ENCODE measurements at places on chromosomes 1 and 21.

DNA sequence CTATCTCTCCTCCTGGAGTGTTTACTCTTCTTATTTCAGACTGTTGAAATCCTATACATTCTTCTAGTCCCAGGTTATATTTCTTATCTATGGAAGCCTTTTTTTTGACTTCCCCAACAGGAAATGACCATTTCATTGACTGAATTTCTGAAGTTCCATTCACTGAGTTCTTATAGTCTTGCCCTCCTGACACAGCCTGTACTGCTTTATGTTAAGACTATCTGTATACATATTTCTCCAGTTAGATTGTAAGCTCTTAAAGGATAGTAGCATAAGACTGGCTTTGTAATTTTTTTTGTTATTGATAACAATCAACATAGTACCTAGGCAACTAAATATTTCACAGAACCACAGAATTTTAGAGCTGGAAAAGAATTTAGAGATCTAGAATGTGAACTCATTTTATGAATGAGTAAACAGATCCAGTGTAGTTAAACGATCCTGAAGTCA lies 14.9 kb upstream of the MACF1 start:
- no peak for DNase-seq

- no peak for DNase-seq
Observed at GRCh38 chr1:39818482-39818881, 29.8 kb upstream of the BMP8B start.

DNA sequence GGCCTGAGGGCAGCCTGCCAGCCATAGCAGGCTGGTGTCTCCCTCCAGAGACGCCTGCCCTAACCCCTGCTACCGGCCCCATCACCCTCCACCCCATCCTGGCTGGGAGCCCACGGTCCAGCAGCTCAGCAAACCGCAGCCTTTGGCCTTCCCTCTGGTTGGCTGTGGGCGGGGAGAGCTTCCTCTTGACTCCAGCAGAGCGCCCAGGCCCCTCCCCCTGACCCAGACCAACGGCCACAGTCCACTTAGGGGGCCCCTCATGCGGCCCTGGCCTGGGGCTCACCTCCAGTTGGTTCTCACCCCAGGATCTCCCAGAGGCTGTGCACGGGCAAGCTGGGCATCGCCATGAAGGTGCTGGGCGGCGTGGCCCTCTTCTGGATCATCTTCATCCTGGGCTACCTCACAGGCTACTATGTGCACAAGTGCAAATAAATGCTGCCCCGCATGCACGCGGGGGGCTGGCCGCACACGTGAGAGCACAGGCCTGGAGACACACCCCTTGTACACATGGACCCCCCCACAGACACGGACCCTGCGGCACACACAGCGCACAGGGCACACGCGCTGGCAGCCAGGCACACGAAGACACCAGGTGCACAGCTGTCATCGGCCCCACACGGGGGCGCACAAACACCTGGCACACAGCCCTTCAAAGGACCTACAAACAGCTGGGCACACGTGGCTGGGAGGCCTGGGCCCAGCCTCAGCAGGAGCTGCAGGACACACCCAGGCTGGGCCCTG lies 3.1 kb downstream of the SMIM1 start:
- no peak for DNase-seq

GRCh38 chr1:214923278-214923915 lies 159.1 kb upstream of the KCNK2 start:
- no peak for DNase-seq

DNA sequence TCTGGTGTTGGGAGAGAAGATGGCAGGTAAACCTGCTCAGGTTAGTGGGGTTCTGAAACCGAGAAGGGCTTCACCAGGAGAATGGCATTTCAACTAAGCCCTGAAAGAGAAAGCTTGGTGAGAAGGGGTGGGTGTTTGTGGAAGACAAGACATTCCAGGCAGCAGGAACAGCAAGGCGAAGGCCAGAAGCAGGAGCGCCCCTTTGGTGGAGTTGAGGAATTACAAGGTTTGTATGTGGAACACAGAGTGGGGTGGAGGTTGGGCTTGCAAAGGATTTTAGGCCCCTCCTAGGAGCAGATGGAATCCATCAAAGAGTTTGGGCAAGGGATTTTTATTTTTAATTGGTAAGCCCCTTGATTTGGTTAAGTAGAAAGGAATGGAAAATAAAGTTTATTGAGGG lies 24.8 kb upstream of the ELOA start:
- no peak for DNase-seq

GRCh38 chr1:59979666-59980065 lies 53.1 kb upstream of the CYP2J2 start:
- no peak for DNase-seq

- DNase-seq = no peak
Observed at GRCh38 chr1:245686446-245687030, 531.8 kb downstream of the KIF26B start.

DNA sequence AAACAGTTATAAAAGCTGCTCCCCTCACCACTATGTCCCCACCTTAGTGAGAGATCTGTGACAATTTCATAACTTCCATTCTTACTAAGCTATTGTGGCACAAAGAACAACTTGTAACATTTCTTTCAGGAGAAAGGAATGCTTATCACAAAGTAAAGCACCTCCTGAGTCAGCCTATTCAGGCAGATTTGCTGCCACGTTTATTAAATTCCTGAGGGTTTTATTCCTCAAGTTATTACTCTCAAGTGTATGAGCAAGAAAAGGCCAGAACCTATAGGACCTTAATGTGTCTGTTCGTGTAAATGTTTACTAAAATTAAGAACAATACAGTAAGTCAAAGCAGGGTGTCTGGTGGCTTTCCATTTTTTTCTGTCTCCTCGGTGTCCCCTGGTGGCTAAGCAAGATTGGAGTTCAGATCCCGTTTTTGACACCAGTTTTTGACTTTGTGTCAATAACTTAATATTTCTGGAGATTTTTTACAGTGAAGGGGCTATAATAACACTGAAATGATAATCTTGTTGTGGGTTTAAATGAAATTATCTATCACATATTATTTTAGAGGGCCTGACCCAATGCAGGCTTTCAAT lies 1539.6 kb downstream of the BRINP3 start:
- DNase-seq = no peak

DNA sequence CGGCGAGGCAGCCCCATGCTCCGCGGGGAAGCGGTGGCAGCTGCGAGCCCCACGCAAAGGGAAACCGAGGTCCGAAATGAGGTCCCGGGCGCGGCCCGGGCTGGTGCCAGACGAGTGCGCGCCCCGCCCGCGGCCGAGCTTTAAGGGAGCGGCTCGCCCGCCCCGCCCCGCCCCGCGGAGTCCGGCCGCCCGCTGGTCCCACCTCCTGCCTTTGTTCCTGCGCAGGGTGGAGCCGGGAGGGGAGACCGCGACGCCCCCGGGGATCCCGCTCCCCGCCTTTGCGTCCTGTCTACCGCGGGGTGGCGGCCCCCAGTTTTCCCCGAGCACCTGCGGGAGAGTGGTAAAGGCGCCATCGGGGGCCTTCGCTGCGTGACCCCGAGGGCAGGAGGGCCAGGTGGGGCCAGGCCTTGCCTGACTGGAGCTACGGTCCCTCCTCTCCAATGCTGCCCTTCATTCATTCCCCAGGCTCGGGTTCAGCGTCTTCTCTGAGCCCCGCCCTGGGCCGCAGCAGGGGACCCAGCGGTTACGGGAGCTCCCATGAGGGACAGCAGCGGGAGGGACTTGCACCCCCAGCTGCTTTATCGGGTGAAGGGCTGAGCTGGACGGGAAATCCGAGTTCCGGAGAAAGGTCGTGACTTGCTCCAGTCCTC lies at the start of gene HES2:
Gene HES2 (minus strand): TSS at position 116 of the 650 bp plus-strand sequence. CDS start 99 bp downstream, at position 17.
- DNase-seq = no peak

DNA sequence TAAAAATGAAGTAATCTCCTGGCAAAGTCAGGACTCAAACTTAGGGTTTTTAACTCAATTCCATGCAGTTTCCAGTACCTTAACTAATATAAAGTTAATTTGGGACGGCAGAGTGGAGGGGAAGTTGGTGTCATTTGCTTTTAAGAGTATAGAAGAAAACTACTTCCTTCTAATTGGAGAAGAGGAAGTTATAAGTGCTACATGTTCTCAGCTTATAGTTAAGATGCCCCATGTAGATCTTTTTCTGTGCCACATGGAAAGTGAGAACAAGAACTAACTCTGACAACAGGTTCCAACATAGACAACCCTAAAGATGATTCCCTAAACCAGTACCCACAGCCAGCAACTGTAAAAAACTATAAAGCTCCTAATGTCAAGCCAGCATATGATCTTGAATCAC lies 11.5 kb downstream of the RRAGC start:
- no peak for DNase-seq

DNA sequence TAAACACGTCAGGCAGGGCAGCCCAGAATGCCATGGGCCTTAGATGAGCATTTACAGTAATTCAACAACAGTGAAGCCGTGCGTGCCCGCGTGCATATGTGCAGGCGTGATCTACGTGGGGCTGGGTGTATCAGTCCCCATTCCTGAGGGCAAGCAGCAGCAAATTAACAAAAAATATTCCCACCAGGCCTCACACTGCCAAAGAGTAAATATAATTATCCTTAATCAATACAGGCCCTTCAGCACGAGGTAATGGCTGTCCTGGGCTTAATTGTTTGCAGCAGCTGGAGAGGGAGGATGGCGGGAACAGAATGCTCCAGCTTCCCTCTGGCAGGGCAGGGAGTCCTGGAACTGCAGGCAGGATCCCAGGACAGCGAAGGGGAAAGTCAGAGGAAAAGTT lies 91.8 kb downstream of the DDX20 start:
- no peak for DNase-seq

- no peak for DNase-seq
Observed at GRCh38 chr1:160431006-160431405, 30.6 kb downstream of the VANGL2 start.

DNA sequence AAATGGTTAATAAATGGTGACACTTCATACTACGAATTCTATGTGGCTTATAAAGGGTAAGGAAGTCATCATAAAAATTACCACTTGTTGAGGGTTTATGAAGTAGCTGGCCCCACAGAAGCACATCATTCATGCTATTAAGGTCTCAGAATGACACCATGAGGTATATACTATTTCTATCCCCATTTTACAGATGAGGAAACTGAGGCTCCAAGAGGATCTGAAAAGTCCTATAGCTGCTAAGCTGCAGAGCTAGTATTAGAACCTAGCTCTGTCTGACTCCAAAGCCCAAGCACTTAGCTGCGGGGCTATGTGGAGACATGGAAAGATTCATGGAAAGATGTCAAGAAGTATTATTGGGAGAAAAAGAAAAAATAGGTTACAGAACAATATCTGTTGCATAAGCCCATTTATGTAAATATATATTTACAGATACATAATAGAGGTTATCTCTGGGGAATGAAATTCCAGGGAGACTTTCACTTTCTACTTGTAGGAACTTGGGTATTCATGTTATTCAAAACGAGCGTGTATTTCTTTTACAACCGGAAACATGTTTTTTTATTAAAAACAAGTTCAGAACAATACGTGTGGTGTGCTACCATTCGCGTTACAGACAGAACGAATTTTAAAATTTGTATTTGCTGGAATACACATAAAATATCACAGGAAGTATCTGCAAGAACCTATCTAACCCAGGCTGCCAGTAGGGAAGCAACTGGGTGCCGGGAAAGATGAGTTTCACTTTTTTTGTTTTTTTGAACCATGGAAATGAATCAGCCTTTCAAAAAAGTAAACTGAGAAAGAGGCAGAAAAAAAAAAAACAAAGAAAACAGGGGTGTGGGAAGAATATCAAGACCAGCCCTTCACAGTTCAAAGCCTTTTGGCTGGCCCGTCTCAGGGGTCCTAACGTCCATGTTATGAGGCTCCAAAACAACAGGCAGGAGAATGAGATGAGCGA lies 13.4 kb downstream of the SPOCD1 start:
- DNase-seq = no peak

DNA sequence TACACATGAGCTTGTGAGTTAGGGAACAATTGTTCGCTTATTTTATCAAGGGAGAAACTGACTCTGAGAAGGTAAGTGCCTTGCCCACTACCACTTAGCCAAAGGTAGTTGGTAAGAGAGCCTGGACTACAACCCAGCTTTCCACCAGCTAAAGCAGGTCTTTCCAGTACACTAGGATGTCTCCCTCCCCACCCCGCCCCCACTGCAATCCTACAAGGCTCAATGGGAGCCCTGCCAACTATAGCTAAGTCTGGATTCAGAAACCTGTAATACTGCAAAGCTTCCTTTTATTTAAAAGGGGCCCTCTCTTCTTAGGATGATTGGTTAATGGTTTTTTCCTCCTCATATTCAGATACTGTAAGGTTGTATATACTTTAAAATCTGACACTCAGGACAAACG lies 102.0 kb upstream of the C8B start:
- DNase-seq = no peak

- no peak for DNase-seq
Observed at GRCh38 chr21:34179204-34179935, 106.0 kb downstream of the MRPS6 start.

- DNase-seq = no peak
Observed at GRCh38 chr1:39854738-39855137, 28.6 kb downstream of the TRIT1 start.

- DNase-seq = no peak
Observed at GRCh38 chr1:90708826-90709225, 8.3 kb downstream of the BARHL2 start.

DNA sequence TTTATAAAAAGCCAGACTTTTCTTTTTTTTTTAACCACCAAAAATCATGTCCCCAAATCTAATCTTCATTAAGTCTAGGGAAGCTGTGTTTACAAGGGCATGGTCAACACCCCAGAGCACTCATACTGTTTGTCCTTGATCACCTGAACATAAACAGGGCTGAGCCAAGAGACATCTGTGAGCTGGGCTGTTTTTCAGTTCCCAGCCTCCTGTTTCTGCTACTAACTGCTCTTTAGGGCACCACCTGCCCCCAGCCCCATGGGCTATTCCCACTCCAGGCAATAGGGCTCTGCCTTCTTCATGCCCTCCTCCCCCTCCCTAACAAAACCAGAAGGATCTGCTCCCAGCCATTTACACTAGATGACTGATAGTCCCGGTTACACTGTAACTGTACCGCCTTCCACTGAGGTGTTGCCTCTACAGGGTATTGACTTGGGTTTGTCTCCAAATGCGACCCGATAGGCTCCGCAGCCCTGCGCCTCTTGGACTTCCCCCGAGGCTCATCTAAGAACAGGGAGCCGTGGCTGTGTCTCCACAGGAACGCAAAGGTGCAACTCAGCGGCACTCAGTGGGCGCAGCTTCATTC lies 11.7 kb upstream of the SLC26A9 start:
- DNase-seq = no peak

GRCh38 chr1:57019236-57019839 lies 53.5 kb upstream of the C8B start:
- no peak for DNase-seq

- no peak for DNase-seq
Observed at GRCh38 chr1:42944246-42944928, 14.3 kb downstream of the SLC2A1 start.

DNA sequence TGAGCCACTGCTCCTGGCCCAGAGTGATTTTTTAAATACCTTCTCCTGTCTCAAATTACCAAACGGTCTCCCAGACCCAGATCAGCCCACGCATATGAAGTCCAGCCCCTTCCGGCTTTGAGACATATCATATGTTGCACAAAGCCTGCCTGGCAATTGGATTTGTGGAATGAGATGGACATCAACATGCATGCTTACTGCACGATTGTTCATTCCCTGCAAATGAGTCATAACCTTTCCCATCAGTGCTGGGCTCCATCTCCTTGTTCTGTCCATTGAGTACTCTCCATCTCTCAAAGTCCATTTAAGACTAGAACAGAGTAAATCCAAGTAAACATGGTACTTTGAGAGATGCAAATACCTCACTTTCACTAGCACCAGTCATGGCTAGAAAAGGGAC lies 612.2 kb upstream of the USP24 start:
- no peak for DNase-seq
